Stimulated activated CD4-positive, alpha-beta T cell treated with anti-CD3 and anti-CD28 coated beads, Interleukin-1b, Interleukin-23, amount 100 ng/mL, for 1 hour (primary cell): ENCODE measurements at places on chromosomes 4 and X.

GRCh38 chr4:168265327-168265726 lies 53.2 kb downstream of the DDX60 start:
- no peak for DNase-seq

GRCh38 chrX:6770936-6771335 lies 236.0 kb upstream of the VCX3A start:
- no peak for DNase-seq

- DNase-seq, result no peak
Observed at GRCh38 chr4:7607156-7607910, 172.6 kb upstream of the PSAPL1 start.

GRCh38 chr4:152223600-152223999 lies 312.3 kb downstream of the FBXW7 start:
- no peak for DNase-seq
